Muscle of arm (tissue), 14 donors: ENCODE measurements at places on chromosomes 6 and 20.

GRCh38 chr6:24883618-24884017, 52.1 kb downstream of the RIPOR2 start:
- DNase-seq, result peak; percentile 52

- no peak for DNase-seq
Observed at GRCh38 chr6:133551436-133551835, 310.3 kb downstream of the EYA4 start.

DNA sequence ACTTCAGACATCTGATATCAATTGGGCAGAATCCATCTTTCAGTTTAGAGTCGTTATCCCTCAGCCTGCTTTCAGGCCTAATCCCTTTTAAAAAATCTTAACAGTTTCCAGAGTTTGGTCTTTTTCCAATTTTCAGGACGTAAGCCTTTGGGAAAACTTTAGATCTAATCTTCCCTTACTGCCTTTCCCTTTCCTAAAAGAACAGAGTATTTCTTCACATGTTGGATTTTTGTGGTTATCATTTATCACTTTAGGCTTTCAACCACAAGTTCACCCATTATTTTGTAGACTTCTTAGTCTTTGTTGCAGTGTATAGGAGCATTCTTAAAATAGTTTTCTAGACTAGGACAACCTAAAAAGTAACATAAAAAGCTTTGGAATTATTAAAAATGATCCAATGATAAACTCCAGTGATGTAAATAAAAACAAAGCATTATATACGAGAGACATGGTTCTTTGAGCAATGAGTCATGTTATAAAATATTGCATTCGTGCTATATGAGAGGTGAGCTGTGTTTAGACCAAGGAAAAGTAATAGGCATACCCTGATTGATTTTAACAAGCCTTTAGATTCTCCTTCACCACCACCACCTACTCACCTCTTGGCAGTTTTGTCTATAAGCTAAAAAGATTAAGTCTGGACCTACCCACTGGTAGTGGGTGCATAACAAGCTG, 90.4 kb upstream of the MCHR2 start:
- no peak for DNase-seq

- no peak for DNase-seq
Observed at GRCh38 chr6:53845280-53846195, 50.7 kb downstream of the LRRC1 start.

DNA sequence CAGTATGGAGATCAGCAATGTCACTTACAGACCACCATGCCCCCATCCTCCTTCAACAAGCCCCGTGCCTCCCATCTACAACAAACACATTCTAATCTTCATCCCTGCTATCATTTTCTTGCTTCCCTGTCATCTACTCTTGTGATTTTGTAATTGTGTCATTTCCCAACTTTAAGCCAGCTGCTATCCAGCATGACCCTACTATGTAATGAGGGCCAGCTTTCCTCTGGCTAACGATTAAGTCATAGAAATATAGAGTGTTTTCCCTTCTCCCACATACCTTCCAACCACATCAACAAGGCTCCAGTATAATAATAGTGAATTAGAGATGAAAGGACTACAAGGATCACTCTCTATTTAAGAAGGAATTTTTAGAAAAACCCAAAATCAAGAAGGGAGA, 607.0 kb downstream of the TENT5A start:
- no peak for DNase-seq
